ENCODE measurements at places on chromosomes 11 and 22.

DNA sequence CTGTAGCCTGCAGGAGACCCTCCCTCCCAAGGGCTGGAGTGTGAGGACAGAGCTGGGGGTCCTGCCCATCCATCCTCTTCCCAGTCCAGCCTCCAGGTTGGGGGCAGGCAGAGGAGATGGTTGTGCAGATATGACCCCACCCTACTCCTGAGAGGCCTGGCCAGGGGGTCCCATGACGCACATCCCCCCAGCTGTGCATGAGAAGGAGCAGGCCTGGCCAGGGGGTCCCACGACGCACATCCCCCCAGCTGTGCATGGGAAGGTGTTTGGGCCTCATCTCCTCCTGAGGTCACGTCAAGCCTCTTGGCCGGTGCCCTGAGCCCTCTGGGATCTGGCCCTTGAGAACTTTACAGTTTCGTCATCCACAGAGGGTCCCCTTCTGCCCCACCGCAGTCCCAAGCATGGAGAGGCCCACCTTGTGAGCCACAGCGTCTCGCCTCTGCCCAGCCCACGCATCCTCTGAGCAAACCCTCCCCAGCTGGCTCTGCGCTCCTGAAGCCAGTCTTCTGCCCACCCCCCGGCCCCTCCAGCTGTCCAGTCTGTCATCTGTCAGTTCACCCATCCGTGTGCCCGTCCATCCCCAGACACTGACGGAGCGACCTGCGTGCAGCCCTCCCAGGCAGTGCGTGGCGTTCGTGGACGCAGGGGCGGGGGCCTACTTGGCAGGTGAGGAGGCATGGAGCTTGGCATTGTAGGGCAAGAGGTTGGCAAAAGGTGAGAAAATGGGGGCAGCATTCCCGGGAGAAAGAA, 2.3 kb downstream of the ANO9 start:
- DNase-seq: no peak

DNA sequence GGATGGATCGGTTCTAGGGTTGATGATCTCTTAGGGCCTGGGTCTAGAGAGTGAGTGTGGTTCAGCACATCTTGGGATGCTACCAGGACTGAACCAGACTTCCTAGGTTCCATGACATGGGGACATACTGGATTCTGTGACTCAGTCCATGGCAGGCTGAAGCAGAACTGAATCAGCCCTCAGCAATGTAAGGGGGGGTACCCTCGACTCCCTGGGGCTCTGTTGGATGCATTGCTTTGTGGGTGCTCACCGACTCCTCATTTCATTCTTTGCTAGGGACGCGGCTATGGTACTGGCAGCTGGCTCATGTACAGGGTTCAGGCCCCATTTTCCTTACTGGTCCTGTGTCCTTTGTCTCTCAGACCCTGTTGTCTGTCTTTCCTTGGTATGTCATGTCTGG, 733 bp upstream of the GRAMD1B start:
- no peak for DNase-seq

DNA sequence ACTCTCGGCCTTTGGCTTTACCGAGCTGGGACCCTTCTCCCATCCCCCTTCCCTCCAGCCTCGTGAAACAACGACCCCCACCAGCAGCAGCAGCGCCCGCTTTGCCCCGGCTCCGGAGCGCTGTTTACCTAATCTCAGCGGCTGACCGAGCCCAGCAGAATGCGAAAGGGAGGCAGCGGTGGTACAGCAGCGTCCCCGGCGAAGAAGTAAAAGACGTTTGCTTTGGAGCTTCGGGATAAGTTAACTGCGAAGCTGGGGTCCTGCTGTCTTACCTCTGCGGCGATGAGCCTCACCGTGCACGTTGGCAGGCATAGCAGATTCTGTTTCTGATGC, 2.0 kb upstream of the LARGE1 start:
- DNase-seq: no peak

GRCh38 chr11:65777821-65778361, 2.9 kb downstream of the AP5B1 start:
- no peak for DNase-seq

DNA sequence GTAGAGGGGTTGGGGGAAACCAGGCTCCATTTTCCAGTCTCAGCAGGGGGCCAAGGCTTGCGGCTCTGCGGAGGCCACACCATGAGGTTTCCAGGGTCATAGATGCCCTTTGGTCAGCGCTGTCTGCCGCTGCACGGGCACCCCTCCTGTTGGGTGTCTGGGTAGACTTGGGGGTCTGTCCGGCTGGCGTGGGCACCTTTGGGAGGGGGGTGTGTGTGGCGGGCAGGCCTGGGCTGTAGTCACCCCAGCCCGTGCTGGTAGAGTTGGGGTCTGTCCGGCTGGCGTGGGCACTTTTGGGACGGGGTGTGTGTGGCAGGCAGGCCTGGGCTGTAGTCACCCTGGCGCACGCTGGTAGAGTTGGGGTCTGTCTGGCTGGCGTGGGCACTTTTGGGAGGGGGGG, 18.6 kb downstream of the LSP1 start:
- no peak for DNase-seq

DNA sequence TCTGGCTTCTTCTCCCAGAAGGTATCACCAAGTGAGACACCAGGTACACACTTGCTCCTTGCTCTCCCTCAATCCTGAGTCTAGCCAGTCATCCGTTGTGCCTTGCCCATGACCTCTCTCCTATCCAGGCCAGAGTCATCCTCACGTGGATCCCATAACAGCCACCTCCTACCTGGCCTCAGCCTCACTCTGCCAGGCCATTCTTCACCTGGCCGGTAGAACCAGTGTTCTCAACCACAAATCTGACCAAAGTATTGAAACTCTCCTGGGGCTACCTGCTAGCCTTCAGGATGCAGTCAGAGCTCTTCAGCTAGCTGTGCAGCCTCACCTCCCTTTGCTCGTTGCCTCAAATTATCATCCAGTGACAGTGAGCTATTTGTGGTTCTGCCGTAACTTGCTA, 37.7 kb downstream of the CHRDL2 start:
- DNase-seq: no peak

- no peak for DNase-seq
Measured at GRCh38 chr11:131303611-131304119, 66.8 kb upstream of the NTM start.

DNA sequence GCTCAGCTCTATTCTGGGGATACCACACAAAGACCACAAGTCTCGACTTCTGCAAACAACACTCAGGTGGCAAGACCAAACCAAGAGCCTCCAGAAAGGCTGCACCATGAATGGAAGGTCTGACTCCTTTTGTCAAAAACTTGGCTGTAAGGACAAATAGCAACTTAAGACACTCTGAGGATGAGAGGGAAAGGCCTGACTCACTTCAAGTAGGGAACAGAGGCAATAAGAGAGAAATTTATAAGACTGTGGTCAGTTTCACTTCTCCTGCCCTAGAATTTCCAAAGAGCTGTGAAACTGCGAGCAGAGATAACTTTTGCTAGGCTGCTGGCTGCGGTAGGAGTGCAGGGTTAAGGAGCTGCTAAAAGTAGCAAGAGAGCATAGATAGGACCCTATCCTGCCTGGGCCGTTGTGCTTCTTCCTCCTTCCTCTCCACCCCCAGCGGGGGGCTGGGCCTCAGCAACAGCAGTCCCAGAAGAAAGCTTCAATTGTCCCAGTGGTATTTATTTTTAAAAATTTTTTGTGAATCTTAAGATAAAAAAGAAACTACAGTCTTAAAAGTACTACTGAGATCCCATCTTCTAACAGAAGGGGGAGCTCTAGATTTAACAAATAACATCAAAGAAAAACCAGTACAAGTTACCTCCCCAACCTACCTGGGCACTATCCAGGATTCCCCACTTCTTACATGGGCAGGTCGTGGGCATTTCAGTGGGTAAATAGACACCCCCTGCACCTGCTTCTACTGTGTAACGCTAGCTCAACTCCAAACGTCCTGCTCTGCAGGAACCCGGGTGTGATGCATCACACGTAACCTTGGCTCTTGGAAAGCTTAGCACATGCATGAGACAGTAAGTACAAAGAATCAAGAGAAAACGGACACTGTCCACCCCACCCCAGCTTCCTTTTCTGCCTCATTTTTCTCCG, 66.4 kb downstream of the SGSM3 start:
- peak; percentile 91 for DNase-seq

GRCh38 chr11:118785362-118785761, 5.6 kb downstream of the DDX6 start:
- DNase-seq: no peak

DNA sequence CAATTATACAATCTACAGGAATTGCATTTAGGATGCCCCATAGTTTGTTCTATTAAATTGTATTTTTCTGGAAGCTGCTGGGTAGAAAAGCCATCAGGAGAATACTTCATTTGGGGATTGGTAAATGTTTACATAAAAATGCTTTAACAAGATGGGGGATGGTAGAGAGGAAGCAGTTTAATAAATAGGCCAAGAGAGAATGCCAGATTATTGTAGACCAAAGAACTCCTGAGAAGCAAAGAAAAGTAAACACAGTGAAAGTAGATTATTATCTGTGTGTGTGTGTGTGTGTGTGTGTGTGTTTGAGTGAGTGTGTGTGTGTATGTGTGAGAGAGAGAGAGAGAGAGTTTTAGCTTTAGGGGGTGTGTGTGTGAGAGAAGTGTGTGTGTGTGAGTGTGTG, 820.4 kb upstream of the CCDC90B start:
- no peak for DNase-seq

- DNase-seq: no peak
Measured at GRCh38 chr11:93250326-93250725, 52.5 kb upstream of the SLC36A4 start.

GRCh38 chr22:44211256-44211945, 30.7 kb downstream of the PARVG start:
- peak; percentile 8 for DNase-seq

DNA sequence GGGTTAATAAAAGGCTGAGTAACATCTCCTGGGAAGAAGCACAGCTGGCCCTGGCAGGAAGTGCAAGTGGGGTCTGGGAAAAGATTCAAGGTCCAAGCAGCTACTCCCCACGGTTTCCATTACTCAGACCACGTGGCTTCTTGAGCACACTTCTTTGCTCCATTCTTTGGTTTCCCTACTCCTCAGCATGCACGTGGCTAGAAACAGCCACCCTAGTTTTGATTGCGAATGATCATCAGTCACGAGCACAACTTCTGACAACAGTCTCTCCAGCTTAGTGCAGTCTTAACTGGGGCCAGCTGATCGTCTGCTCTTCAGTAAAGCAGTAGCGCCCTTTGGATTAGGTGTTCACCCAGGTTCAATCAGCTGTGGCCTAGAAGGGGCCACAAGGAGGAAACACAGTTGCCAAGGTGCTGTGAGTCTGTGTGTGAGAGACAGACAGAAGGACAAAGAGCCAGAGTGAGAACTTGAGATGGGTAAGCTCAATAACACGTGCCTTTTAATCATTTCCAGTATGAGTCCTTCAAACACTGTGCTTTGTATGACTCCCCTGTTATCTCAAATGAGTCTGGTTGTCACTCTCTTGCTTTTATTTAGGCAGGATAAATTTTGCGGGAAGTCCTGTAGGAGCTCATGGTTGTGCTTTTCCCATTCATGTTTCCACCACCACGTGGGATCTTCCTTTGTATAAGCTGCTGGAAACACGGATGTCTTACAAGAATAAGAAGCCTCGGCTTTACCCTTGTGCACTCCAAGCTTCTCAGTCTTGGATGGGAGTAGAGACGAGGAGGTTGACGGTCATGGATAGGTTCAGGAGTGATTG, 901 bp upstream of the PARVA start:
- no peak for DNase-seq

- DNase-seq: peak; percentile 49
Measured at GRCh38 chr11:19160847-19161246, 40.9 kb downstream of the CSRP3 start.

- DNase-seq: peak; percentile 67
Measured at GRCh38 chr11:47276923-47277322, 7.0 kb downstream of the MADD start.

- DNase-seq: no peak
Measured at GRCh38 chr11:94533696-94534630, 9.8 kb upstream of the FUT4 start.

GRCh38 chr11:9280655-9281301, 15.6 kb upstream of the DENND5A start:
- peak; percentile 91 for DNase-seq
